ENCODE measurements at places on chromosomes 2 and 18.

GRCh38 chr2:158392687-158393086 is 63.9 kb downstream of the CCDC148 start:
- DNase-seq, result no peak

DNA sequence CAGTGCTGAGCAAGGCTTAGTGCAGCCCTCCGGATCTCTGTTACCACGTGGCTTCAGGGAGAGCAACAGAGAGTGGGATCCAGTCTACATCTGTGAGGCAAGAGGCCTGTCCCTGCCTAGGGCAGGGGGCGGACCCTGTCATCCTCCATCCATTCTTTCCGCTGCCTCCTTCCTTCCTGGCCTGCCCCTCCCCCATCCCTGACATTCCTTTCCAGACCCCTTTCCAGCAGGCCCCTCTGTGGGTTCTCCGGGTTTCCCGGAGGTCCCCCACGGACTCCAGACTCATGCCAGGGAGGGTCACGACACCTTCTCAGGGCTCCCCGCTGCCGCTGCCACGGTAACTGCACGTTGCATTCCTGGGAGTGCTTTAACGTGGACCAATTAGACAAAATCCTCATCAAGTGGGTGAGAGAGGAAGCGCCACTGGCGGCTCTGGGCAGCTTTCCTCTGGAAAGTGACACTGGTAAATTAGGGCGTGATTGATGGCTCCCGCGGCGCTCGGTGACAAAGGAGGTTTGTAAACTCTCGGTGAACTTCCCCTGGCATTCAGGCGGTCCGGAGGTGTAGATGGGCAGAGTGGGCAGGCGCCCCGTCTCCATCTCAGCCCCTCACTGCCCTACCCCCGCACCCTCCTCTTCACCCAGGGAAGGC is 11.4 kb downstream of the ATOH8 start:
- no peak for DNase-seq

- DNase-seq, result no peak
Measured at GRCh38 chr18:3265564-3266033, 3.7 kb downstream of the MYL12B start.

GRCh38 chr2:221077251-221077650 is 494.9 kb downstream of the EPHA4 start:
- DNase-seq, result no peak

DNA sequence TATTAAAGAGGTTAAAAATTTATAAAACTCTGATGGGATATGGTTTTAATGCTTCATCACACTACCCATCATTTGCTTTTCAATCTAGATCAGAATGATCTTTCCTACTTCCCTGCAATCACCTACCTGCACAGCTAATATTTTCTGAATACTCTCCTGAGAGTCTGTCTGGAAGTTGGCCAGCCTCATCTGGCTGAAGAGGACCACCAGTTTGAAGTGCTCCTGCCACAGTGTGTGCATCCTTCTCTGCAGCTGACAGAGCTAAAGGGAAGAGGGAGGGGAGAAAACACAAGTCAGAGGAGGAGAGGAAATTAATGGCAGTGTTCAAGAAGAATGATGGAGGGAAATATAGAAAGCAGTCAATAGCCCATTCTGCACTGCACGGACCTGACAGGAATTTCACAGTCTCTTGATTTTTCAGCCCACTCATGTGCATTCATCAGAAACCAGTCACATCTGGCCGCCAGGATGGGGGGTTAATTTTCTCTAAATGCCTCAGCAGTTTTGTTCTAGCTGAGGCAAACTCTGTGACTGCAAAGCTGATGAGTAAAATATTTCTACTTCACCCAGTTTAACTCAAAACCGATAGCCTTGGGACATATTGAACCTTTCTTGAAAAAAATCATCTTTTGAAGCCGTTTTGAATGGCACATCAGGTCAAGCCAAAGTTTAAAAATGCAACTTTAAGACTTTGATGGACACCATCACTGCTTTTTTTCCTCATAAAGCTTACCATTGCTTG is 201.8 kb upstream of the KLHL14 start:
- no peak for DNase-seq

DNA sequence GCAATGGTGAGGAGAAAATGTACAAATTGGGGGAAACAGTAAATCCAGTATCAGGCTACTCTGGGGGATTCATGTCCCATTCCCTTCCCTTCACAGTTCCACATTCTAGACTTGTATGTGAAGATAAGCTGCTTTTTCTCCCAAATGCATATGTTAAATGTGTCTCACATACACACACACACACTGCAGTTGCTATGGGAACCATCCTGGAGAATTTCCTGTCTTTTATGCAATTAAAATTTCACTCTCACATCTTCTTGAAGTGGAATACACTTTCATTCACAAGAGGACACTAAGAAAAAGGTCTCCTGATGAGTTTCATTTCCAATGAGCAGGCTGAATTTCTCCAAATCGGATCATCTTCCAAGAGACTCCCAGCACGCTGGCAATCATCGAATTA is 366.0 kb downstream of the LRATD1 start:
- no peak for DNase-seq

DNA sequence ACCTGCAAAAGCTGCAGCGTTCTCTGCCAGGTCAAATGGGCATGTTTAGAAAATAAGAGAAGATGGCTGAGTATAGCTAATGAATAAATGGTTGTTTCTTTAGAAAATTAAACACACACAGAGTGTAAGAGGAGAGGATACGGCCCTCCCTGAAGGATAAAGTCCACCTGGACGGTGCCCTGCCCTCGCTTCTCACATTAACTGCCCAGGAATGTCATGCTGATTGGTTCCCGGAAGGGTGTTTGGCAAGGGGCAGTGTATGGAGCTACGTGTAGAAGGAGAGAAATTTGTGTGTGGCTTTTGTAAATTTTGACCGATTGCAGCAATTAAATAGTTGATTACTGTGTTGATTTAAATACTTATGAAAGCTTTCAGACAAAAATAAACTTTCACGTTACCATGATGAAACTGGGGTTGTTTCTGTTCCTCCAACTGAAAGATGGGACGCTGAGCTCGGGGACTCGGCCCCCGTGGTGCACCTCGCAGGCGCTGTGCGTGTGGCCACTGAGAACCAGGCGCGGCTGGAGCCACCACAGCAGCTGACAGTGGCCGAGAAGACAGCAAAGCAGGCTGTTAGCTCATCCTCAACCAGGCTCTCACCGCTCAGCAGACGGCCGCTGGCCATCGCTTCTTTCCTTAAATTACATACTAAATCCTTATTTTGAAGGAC is 22.7 kb downstream of the MPPE1 start:
- DNase-seq, result no peak

DNA sequence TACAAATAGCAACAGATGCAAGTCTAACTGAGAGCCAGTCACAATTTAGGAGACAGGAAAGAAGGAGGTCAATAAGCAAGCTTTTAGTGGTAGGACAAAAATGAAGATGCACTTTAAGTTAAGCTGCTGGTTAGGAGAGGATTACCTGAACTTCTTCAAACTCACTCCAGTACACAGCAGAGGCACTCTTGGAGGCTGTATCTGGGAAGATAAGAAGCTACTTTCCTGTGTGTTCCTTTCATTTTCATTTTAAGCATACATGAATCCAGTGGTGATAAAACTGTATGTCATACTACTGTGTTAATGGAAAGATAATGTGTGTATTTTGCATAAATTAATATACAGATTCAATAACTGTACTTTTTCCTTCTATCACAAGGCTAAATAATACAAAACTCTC is 49.6 kb downstream of the HYCC2 start:
- DNase-seq, result no peak

DNA sequence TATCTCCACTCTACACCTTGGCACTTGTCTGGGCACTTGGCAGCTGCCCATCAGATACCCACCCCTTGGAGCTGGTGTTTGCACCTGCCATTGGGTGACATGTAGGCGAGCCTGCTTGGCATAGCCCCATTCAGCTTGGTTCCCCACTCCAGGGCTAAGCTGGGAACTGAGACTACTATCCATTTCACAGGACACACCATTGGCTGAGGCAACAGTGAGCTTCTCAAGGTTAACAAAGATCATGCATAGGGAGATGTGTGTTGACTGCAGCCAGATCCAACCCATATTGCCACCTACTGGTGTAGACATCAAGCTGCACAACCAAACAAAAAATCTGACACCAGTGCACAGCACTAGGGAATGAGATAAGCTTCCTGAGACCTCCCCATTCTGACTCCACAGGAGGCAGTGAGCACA is 1389.8 kb upstream of the TMEFF2 start:
- DNase-seq, result no peak

- no peak for DNase-seq
Measured at GRCh38 chr18:55100817-55101457, 141.7 kb upstream of the CCDC68 start.

GRCh38 chr2:127220768-127221527 is 849 bp upstream of the CYP27C1 start:
- no peak for DNase-seq

GRCh38 chr2:173086518-173087213 is 11.0 kb downstream of the MAP3K20 start:
- DNase-seq, result no peak

- no peak for DNase-seq
Measured at GRCh38 chr2:53381271-53381670, 386.3 kb upstream of the CHAC2 start.

DNA sequence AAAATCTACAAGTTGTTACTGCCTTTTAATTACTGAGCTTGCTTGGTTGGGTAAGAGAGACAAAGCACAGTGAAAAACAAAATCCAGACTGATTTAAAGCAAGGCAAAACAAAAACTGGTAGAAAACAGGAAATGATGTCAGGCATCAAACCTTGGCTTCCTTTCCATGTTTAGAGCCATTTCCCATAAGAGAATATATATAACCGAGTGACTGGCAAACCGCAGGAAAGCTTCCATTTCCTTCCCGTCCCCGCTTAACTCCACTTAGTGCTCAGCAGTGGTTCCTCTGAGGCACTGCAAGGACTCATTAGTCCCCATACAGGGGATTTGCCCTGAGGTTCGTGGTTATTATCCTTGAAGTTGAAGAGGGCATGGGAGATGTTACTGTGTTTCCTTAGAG is 446.3 kb downstream of the LPIN1 start:
- no peak for DNase-seq

GRCh38 chr18:25349926-25350487 is 2.0 kb downstream of the ZNF521 start:
- no peak for DNase-seq

DNA sequence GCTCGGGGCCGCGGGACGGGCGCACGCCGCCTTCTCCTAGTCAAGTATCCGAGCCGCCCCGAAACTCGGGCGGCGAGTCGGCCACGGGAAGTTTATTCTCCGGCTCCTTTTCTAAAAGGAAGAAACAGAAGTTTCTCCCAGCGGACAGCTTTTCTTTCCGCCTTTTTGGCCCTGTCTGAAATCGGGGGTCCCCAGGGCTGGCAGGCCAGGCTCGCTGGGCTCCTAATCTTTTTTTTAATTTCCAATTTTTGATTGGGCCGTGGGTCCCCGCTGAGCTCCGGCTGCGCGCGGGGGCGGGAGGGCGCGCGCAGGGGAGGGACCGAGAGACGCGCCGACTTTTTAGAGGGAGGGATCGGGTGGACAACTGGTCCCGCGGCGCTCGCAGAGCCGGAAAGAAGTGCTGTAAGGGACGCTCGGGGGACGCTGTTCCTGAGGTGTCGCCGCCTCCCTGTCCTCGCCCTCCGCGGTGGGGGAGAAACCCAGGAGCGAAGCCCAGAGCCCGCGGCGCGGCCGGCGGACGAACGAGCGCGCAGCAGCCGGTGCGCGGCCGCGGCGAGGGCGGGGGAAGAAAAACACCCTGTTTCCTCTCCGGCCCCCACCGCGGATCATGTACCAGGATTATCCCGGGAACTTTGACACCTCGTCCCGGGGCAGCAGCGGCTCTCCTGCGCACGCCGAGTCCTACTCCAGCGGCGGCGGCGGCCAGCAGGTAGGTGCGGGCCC is 617 bp downstream of the FOSL2 start:
- peak; percentile 49 for DNase-seq

DNA sequence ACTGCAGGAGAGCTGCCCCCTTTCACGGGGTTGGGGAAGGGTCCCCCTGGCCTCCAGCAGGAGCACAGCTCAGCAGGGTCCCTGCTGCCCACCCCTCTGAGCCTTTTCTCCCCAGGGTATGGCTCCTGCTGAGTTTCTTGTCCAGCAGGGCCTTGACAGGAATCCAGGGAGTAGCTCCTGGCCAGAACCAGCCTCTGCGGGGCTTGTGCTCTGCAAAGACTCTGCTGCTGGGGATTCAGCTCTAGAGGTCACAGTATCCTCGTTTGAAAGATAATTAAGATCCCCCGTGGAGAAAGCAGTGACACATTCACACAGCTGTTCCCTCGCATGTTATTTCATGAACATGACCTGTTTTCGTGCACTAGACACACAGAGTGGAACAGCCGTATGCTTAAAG is 21.2 kb downstream of the FOSL2 start:
- DNase-seq, result no peak

DNA sequence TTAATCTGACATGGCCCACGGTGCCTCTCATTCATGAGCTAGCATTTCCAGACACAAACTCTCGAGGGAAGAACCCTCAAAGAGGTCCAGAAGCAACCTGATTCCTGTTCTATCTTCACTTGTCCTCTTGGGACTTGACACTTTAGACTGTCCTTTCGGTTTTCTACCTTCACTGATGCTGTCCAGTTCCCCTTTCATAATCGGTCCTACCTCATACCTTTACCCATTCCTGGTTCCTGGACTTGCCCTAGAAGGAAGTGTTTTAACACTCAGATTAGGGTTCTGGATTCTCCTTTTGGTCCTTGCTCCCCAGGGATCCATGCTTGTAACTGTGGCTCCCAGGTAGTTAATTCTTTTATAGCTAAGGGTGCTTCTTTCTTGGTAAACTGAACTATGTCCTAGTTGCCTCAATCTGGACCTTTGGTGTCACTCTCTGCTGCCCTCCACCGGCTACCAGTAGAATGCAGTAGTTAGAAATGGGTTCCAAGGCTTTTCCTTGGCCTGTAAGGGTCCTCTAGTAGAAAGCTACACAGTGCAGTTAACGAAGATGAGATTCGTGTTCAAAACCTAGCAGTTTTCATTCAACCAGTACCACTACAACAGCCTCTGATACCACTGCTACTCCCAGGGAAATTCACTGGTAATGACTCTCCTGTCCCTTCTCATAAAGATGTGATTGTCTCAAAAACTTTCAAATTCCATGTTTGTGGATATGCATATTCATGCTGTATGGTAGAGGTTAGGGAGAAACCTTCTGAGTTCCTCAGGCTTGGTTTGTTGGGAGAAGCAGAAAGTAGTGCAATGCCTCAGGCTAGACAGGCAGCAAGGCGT is 178.1 kb upstream of the CYP26B1 start:
- peak; percentile 0 for DNase-seq

DNA sequence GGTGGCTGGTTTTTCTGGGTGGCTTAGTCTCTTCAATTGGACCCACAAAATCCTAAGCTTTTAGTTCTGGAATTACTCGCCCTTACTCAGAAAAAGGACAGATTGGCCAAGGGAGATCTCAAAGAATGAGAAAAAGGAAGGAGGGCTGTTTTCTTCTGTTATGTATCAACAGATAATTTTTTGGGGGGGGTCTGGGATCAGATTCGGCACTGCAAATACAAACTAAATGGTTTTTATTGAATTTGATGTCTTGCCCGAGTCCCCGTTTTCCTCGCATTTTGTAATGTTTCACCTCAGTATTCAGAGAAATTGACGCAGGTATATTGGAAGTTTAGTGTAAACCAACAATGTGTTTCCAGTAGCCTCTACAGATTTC is 762 bp downstream of the YIPF4 start:
- no peak for DNase-seq
